ENCODE measurements at places on chromosomes 4 and X.
A peak's percentile ranks its signal among the peaks of the same experiment; 100 is the strongest.

DNA sequence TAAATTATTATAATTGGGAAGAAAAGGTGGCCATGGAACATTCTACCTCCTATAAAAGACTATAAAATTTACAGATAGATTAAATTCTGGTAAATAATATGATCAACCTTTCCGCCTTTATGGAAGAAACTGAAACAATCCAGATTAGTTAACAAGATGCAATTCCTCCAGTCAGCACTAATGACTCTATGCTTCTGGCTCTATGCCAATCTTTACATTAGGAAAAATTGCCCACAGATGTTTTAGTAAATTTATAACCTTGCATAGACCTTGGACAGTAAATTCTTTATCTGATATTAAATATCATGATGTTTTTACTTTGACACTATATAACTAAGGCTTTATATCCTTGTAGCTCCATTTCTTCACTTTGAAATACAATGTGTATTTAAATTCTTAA is 2302.5 kb downstream of the ARAP2 start:
- no peak for DNase-seq

DNA sequence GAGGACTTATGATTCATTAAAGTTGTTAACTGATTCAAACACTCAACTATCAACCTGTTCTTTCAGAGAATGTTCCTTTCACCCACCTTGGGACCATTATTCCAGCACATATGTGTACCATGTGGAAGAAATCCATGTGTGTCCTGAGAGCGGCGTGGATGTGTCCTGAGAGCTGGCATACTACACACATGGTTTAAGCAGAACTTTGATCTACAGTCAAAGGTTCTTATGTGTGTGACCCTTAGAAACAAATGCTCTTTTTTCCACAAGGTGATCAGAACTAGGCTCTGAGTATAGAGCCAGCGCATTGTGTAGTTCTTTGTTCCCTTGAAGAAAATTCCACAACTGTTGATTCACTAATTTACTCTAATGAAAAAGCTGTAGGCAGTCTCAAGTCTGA is 332.0 kb downstream of the NR3C2 start:
- DNase-seq = no peak

- no peak for DNase-seq
Measured at GRCh38 chr4:138400543-138400942, 158.4 kb upstream of the SLC7A11 start.

DNA sequence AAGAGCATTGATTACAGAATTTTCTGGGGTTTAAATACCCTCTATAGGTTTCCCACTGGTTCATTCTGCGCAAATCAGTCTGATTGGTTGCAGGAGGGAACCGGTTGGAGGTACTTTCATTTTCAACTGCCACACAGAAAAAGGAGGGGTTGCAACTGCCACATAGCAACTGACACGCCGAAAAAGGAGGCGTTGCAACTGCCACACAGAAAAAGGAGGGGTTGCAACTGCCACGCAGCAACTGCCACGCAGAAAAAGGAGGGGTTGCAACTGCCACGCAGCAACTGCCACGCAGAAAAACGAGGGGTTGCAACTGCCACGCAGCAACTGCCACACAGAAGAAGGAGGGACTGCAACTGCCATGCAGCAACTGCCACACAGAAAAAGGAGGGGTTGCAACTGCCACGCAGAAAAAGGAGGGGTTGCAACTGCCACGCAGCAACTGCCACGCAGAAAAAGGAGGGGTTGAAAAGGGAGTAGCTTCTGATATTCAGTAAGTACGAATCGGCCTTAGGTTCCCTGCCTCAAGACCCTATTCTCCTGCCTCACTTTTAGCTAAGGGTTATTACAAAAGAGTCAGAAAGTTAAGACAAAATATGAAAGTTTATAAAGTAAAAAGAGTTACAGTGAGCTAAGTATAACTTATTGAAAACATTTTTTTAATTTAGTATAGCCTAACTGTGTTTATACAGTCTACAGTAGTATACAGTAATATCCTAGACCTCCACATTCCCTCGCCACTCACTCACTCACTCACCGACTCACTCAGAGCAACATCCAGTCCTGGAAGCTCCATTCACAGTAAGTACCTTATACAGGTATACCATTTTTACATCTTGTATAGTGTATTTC is 431.8 kb downstream of the KCTD8 start:
- no peak for DNase-seq

- peak; percentile 13 for DNase-seq
Measured at GRCh38 chr4:168917138-168917779, 92.8 kb downstream of the CBR4 start.

DNA sequence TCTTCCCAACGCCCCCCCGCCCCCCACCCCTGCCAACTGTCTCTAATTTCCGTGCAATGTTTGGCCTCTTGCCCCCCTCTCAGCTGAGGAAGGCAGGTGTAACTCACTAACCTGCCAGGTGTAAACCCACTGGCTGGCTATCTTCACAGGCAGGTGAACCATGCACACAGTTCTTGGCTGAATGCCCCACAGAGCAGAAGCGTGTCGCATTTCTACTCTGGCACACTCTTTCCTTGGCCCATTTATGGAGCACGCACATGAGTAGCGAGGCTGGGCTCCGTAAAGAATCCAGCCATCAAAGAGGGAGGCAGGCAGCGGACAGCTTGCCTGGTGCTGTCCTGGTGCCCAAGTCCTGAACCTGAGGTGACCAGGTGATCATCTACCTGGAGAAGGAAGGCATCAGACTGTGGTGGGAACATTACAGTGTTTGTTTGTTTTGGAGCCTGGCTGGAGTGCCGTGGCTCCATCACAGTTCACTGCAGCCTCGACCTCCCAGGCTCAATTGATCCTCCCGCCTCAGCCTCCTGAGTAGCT is 39.2 kb upstream of the CRMP1 start:
- DNase-seq = no peak

DNA sequence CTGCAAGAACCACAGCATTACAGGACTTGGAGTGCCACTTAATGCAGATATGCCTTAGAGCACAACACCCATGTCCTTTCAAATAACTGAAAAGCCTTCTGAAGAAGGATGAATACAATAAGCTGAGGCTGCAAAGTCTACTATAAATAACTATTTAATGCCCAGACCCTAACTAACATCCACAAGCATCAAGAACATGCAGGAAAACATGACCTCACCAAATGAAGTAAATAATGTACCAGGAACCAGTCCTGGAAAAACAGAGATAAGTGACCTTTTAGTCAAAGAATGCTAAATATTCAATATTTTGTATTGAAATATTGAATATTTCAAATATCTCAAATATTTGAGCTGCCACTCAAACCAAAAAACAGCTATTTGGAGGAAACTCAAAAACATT is 16.9 kb downstream of the ACTRT1 start:
- DNase-seq = no peak

- DNase-seq = no peak
Measured at GRCh38 chr4:74884266-74884665, 48.6 kb upstream of the PARM1 start.

GRCh38 chrX:109920325-109920724 is 82.6 kb upstream of the TMEM164 start:
- DNase-seq = no peak

GRCh38 chr4:6928081-6928480 is 18.5 kb downstream of the TBC1D14 start:
- DNase-seq = no peak

DNA sequence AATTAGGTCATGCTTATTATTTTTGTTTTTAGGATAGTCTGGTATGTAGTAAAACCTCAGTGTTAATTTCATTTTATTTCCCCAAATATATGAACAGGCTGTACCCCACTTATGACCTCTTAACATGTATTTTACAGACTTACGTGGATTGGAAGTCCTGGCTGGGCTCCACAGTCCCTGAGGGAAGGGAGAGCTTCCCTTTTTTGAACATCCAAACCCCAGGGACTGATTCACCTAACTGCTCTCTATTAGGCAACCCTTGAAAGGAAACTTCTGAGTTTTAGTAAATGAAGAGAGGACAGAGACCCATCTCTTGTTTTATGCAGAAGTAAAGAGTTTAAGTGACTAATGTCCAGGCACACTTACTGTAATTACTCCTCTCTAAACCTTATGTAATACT is 233.1 kb upstream of the SPRY1 start:
- no peak for DNase-seq

- no peak for DNase-seq
Measured at GRCh38 chrX:32532262-32532661, 679.1 kb downstream of the DMD start.

- no peak for DNase-seq
Measured at GRCh38 chr4:41349021-41349420, 92.3 kb downstream of the UCHL1 start.

- DNase-seq = no peak
Measured at GRCh38 chr4:189364032-189364449, 576.6 kb upstream of the FRG1 start.

- DNase-seq = no peak
Measured at GRCh38 chrX:110180928-110181310, 137.0 kb downstream of the AMMECR1 start.

DNA sequence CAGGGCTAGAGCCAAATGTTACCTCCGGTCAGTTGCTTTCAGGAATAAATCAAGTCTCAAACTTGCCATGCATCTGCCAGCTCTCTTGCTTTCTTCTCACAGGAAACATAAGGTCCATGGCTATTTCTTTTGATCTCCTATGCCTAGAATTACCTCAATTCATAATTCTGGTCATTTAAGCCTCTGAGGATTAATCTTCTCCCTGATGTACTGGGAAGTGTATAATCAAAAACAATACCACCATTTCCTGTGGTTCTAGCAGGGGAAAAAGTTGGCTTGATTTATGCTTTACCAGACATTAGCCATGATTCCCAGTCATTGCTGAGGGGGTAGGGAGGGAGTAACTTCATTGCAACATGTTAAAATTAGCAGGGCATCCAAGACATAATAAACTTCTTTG is 268.7 kb upstream of the EMCN start:
- no peak for DNase-seq

GRCh38 chrX:65837875-65838549 is 170.6 kb downstream of the MSN start:
- DNase-seq = no peak

DNA sequence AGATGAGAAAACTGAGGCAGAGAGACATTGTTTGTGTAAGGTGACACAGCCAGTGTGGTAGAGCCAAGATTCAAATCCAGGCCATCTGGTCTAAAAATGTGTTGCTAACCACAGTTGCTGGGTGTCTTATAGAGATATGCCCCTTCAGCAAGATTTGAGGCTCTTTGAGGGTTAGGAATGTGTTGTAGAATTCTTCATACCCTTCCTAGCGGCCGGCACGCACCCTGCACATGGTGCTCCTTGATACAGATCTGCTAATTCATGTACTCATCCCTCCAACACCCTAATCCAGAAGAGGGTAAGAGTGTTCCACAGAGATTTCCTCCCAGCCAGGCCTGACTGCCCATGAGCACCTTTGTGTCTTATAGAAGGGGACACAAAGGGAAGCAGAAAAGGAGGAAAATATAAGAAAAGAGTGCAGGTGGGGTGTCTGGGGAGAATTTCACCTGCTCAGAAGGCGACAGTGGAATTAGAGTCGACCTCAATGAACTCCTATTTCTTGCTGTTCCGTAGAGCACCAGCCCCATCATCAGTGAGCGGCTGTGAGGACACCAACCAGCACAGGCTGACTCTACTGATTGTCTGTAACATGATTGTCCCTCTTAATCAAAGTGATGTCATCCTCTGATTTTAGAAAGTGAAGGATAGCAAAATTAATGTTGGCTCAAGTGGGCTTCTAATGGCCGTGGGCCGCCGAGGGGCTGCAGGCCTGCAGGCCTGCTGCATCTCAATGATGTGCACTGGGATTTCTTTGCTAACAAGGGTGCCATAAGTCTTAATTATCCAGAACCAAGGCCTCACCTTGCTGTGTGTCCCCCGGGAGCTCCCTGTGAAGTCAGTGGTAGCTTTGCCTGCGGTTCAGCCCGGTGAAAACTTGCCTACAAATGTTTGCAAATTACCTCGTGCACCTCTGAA is 24.2 kb upstream of the SMIM20 start:
- no peak for DNase-seq

- DNase-seq = no peak
Measured at GRCh38 chr4:4439782-4440181, 52.9 kb downstream of the NSG1 start.

DNA sequence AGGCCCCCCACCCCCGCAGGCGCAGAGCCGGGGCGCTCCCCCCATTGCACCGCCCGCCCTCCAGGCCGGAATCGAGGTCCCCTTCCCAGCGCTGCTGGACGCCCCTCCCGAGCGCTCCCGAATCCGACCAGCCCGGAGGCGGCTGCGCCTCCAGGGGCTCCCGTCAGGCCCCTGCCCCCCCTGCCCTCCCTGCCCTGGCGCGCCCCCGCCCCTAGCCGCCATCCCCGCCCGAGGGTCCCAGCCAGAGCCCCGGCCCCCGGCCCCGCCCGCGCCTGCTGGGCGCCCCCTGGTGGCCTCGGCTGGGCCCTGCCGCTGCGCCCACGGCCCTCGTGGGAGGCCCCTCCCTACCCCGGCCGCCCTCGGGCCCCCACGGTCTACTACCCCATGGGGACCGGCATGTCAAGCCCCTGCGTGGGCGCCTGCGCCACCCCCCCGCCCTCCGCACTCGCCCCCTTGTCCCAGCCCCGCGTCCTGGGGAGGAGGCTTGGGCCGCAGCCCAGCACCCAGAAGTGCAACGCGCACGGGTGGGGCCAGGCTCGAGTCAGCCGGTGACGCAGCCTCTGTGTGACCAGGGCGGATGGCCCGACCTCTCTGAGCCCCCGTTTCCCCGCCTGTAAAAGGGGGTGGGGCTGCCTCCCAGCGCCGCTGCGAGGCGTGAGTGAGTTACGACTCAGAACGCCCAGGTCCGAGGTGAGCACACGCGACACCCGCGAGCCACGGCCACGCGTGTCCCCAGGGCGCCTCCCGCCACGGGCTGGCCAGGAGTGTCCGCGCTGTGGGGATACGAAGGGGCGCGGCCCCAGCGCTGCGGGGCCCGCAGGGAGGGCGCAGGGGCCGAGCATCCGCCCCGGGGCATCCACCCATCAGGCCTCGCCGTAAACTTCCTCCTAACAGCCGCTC is 104.9 kb downstream of the FAM53A start:
- DNase-seq = peak; percentile 82

GRCh38 chr4:165426823-165427222 is 48.0 kb downstream of the CPE start:
- no peak for DNase-seq

GRCh38 chr4:141884070-141884469 is 247.7 kb downstream of the IL15 start:
- DNase-seq = no peak

GRCh38 chr4:37533286-37534033 is 152.7 kb downstream of the RELL1 start:
- DNase-seq = no peak

GRCh38 chr4:30744386-30744785 is 24.2 kb downstream of the PCDH7 start:
- DNase-seq = no peak
